Left lobe of liver (tissue), 2 donors: ENCODE measurements at places on chromosomes 6 and 20.

DNA sequence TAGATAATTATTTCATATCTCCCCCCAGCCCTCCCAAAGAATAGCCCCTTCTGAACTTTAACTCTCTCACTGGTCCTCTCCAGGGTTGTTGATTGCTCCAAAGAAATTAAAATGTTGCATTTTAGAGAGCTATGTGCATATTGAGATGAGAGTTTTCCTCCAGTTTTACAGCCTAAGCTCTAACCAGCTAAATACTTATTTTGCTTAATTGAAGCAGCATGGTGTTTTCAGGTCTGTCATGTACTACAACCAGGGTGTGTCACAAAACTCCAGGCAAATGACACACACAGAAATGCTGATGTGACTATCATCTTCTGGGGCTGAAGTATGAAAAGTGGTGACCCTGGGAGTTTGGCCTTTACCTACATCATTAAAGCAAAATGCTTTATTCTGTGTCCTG is 196.8 kb upstream of the STXBP5 start:
- no peak for DNase-seq

GRCh38 chr6:28224131-28225055 is 682 bp upstream of the ZSCAN9 start:
- no peak for DNase-seq

GRCh38 chr6:170243791-170244291 is 47.0 kb downstream of the DLL1 start:
- DNase-seq: no peak

- DNase-seq: no peak
Observed at GRCh38 chr20:53513489-53514298, 79.9 kb downstream of the ZNF217 start.

DNA sequence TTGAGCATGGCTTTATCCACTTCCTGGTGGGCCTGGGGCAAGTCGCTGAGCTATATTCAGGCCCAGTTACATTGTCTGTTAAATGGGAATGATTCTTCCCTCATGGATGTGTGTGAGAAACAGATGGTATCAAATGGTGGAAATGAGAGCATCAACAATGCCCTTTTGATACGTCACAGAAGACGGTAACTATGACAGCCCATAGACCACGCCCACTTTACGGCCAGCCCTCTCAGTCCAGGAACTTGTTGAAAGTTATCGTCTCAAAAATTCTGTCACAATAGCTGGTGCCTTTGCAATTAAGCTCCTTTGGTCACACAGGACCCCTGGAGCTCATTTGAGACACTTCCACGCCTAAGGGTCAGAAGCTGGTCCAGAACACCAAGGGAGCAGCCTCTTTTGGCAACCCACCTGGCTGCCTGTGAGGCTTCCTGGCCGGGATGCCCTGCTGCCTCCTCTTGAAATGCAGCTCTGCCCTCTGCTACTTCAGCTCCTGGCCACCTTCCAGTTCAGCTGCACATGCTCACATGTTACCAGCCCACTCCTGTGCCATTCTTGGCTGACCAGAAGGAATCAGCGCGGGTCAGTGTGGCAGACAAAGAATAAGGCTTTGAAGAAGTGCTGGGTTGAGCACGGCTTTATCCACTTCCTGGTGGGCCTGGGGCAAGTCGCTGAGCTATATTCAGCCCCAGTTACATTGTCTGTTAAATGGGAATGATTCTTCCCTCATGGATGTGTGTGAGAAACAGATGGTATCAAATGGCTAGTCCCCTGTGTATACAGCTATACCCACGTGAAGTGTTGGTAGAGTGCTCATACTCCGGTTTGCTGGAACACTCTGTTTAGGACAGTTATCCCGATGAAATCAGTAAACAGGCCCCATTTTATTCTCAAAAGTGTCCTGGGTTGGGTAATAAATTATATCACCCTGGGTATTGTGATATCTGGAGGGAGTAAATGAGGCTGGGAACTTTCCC is 199.2 kb upstream of the SUPT3H start:
- no peak for DNase-seq

DNA sequence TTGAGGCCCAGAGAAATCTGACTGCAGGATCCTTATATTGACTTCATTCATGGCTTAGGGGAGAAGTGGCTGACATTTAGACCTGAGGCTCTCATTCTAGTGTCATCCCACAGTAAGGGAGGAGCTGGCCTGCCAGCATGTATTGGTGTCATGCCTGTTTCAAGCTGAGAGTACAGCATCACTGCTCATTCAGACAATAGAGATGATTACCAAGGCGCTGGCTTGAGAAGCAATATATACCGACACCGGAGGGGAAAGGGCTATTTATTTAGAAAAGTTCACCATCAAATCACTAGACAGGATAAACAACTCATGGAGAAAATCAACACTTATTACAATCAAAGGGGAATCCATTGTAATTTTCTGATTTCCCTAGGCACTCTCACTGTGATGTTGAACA is 84.4 kb upstream of the HDAC2 start:
- DNase-seq: no peak

DNA sequence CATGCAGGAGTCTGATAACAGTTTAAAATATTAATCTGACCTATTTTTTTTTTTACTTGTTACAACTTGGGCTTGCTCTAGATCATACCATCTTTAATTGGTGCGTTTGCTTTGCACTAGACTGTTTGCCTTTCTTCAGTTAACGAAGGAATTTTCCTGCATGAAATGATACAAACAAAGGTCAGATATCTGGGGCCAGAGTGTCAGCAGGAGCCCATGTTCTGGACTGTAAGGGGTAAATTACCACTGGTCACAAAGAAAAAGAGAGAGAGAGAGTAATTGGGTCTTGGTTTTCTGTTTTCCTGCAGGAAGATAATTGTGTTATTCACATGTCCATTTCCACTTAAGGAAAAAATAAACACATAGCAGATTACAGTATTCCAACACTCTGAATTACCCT is 399.4 kb upstream of the MARCKS start:
- no peak for DNase-seq

DNA sequence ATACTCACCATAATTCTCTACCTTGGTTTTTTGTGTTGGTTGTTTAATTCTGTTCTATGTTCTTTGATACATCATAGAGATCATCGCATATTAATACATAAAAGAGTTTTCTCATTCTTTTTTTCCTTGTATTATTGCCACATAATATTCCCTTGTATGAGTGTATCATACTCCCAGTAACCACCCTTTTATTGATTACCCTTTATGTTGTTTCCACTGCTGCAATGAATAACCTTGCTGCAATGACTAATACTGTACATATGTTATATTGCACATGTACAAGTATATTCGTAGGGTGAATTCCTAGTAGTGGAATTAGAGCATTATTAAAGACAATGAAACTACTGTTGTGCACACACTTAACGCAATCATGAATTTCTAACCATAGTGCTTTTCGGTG is 9.1 kb upstream of the SF3B5 start:
- no peak for DNase-seq

DNA sequence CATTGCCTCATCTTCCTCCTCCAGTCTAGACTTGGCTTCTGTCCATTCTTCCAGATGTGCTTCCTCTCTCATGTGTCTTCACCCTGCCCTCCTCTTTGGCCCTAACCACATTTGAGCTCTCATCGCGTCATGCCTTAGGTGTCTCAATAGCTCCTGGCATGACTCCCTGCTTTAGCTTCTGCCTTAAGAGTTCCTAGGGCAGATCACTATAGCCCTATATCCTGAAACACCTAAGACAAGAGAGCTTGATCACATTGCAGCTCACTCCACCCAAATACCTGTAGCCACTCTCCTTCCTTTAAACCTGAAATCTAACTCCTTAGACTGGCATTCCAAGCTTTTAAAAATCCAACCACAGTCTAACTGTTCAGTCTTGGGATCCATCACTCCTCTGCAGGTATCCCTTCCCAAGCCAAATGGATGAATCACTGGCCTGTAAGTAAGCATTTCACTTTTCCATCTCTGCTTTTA is 69.0 kb upstream of the STXBP5 start:
- no peak for DNase-seq

DNA sequence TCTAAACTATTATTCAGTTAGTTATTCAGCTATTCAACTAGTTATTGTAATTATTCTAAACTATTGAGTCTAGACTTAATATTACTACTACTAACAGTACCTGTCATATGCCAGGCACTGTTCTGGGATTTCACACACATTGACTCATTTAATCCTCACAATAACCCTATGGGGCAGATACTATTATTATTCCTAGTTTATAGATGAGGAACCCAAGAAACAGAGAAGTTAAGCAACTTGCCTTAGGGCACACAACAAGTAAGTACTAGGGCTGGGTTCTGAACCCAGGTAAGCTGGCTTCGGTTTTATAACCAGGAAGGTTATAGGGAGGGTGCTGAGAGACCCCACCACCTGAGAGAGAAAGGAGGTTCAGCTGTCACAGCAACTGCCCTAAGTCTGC is 7.8 kb downstream of the TEAD3 start:
- DNase-seq: no peak

DNA sequence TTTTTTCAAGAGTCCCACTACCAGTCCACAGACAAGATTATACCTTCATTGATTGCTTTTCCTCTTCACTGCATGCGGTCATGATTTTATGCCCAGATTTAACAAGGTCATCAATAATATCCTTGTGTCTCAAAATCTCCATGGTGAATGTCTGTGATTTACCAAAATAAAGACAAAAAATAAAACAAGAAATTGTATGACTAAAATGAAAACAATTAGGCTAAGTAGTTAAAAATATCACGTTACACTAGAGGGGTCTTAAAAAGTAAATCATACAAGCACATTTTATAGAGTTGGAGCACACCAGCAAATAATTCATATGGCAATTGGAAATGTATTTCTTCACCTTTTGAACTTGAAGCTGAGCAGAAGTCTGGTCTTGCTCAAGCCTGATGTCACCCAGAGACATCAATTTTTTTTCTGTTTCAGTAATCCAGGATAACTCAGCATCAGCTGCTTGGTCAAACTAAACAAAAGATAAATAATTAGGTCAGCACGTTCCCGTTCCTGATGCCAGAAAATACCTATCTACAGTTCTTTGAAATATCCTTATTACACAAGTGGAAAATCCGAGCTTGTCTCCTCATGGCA is 125.4 kb downstream of the DST start:
- no peak for DNase-seq

DNA sequence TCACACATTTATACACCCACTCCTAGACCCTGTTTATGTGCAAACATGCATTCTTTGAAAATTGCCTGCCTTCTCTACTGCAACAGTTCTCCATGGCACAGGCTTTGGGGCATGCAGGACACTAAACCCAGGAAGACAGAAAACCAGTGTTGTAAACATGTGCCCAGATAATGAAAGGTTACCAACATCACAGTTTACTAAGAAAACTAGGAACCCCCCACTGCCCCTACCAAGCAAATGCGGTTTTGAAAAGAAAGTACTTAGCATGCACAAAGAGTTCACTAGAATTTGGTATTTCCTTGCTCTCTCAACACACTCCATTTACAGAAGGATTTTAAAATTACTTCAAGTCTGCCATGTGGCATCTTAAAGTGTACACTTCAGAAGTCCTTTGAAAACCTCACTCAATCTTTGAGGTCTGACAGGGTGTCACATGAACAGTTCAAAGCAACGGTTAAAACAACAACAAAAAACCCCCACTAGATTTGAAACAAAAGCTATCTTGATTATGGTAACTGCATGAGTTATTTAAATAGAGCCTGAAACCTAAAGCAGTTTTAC is 245.0 kb downstream of the GMPR start:
- DNase-seq: no peak

DNA sequence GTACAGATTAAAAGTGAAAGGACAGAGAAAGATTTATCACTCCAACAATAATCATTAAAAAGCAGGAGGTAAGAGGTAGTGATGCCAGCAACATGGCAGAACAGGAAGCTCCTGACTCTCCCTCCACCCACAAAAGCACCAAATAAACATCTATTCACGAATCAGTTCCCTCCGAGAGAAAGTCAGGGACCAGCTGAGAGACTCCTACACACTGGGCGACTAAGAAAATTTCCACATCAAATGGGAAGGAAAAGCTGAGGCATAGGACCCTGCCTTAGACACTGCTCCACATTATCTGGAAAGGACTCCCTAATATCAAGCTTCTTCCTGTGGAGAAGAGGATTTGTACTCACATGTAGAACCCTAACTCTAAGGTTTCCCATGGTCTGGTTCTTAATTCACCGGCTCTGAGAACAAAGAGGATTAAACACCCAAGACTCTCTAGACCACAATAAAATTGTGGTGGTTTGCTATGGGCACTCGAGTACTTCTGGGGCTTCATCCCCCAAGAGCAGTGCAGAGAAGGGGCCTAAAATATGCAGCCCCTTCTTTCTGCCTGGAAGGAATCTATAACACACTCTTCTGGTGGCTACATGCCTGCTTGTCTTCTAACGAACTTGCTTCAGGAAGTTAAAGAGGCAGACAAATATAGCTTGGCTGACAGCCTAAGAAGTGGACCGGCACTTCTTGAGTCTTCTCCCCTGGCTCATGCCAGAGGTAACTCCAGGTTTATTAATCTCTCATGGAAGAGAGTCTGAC is 29.4 kb upstream of the ASF1A start:
- no peak for DNase-seq

DNA sequence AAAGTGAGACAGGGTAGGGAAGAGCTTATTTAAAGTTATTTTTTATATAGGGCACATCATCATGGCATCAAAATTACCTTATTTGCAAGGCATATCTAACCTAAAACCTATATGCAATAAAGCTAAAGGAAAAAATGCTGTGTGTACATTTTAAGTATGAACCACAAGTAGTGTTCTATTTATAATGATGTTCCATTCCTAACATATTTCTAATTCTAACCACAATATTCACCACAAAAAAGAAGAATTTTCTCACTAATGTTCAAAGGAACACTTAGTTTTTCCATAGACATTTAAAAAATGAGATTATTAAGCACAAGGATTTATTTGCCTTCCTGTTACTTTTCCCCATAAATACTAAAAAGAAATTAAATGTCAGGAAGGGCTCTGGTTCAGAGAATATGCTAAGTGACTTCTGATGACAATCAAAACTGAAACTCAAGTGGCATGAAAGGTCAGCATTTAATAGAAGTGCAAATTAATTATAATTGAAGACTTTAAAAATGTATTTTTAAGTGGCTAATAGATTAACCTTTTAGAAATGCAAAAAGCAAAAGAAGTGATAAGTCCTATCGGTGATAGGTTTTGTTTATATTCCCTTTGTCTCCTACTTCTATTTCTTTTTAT is 25.1 kb downstream of the GPR63 start:
- no peak for DNase-seq

GRCh38 chr6:147758303-147758702 is 249.8 kb downstream of the SAMD5 start:
- DNase-seq: no peak

DNA sequence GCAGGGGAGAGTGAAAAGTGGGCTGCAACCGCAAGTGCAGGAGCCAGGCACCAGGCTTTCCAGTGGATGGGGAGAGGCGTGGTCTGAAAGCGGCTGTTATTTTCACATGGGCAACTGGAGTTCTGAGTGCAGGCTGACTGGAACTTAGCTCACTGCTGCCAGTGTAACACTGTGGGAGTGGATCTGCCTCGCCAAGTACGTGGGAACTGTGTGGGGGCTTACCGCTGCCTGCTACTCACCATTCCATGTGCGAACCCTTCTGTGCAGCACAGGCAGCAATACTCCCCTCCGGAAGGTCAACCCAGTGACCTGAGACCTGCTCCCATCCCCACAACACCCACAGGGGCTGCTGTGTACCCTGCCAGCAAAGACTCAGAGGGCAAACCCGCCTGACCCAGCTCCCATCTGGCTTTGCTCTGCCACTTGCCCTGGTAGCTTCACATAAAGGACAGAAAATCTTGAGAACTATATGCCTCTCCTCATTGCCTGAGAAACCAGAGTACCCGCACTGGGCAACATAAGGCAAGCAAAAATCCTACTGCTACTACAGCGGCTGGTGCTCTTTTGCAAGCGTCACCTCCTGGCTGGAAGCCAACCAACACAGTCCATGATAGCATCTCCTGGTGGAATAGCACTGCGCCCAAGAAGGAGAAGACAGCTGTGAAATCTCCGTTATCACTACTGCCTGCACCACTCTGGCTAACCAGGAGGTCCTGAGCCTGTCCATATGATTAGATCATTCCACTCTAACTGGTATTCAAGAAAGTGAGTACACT is 54.4 kb upstream of the SIRPG start:
- no peak for DNase-seq
